Activated naive CD8-positive, alpha-beta T cell treated with anti-CD3 and anti-CD28 coated beads, Interleukin-2, amount 10 ng/mL, durations not matched to agents 7 days and 5 days (primary cell): ENCODE measurements at places on chromosomes 13 and 19.

DNA sequence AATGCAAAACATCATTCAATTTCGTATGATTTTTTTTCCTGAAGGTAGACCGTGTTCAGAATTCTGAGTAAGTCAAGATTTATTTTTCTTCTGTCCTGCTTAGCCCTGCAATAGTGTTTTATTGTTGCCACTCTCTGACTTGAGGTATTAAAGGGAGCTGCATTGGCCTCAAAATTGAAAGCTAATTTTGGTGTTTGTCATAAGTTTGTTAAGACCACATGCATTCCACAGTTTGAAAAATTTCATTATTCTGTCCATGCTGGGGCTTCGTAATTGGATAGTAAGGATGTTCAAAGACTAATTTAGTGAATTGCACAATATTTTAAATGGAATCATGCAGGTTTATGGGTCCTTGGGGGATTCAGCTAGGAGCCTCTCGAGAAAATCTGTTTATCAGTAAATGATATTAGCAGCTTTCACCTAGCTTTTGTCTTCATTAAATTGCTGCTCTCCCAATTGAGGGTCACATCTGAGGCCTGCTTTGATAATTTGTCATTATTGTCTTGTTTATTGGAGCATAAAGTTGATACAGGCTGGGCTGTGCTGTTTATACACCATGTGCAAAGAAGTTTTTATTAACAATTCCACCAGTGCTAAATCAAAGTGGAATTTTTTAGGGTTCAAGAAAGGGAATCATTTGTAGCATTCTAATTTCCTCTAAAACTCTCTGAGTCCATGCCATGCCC lies 339.8 kb upstream of the OBI1 start:
- DNase-seq, result no peak

DNA sequence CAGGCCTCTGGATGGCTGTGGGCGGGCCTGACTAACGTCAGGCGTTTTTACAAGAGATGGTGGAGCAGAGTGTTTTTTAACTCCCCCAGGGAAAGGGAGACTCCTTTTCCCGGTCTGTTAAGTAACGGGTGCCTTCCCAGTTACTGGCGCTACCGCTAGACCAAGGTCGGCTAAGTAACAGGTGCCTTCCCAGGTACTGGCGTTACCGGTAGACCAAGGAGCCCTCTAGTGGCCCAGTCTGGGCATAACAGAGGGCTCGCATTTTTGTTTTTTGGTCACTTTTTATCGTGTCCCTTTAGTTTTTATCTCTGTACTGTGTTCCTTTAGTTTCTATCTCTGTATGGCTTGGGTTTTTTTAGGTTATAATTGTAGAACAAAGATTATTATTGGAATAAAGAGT lies 10.0 kb downstream of the ZNF383 start:
- DNase-seq, result no peak

DNA sequence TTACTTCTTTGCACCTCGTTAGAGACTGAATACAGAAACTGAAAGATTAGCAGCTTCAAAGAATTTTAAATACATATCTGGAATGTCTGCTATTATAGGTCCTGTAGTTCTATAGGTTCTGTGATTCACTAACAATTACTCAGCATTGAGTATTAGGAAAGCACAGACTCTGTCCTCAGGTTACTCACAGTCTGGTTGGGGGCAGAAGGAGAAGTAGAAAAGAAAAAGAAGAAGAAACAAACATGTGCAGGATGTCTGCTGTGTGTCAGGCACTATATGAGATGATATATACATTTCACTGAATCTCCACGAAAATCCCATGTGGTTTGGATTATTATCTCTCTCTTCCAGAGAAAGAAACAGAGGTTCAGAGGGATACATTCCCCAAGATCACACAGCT lies 40.1 kb downstream of the SERTM1 start:
- DNase-seq, result no peak

DNA sequence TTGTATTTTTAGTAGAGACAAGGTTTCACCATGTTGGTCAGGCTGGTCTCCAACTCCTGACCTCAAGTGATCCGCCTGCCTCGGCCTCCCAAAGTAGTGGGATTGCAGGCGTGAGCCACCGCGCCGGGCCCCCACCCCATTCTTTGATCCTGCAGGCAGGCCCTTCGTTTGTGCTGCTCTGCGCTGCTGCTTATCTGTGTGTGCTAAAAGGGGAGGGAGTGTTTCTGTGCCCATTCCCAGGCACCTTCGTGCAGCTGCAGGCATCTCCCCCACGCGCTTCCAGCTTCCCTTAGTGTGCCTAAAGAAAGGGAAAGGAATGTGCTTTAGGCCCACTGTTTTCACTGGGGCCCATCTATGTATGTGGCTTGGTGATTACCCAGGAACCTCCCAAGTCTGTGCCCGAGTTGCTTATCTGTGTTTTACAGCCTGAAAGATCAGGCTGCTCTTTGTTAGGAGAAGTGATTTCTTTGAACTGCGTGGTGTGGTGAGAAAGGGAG lies 27.2 kb downstream of the EPN1 start:
- peak; percentile 17 for DNase-seq

DNA sequence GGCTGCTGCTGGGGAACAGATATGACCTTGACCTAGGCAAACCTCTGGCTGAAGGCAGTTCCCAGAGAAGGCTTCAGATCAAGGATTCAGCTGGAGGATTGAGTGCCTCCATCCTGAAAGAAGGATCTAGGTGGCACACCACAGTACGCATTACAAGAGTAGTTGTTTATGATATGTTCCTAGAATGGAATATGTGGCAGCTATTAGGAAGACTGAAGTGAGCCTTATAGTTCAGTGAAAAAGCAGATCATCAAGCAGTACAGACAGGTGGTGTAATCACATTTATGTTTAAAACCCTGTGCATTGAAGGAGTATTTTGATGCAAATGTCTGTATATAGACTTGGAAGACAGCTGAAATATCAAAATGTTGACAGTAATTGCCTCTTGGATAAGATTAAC lies 116.0 kb downstream of the ZAR1L start:
- no peak for DNase-seq

- DNase-seq, result no peak
These were observed 401.7 kb downstream of the IRS2 start for GRCh38 chr13:109384491-109385241.

DNA sequence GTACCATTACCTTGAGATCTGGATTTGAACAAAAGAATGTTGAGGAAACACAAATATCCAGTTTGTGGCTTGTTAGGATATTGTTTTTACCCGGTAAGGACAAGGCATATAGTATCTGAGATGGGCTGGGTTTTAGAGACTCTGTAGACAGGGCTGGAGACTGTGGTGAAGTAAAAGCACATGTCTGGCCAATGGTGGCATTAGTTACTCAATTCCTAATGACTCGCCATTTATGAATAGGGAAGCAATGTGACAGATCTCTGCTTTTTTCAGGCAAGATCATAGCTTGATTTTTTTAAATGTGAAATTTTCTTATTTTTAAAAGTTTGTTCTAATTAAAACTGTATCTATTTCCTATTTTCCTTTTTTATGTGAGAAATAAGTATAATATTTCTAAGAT lies 371.1 kb upstream of the SPRY2 start:
- no peak for DNase-seq

DNA sequence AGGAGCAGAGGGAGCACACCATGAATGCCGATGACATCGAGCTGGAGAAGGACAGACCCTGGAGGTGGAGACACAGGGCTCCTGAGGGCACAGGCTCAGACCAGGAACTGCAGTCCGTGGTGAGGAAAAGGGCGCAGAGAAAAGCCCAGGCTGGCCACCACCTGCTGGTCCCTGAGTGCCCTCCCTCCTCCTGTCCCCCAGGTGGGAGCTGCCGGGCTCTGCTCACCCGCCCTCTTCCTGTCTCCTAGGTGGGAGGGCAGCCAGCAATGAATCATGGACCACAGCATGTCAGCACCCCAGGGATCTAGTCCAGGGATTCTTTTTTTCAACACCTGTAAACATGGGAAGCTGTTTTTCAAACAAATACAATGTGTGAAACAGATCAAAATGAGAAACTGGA lies 94.6 kb upstream of the ARHGEF7 start:
- no peak for DNase-seq

DNA sequence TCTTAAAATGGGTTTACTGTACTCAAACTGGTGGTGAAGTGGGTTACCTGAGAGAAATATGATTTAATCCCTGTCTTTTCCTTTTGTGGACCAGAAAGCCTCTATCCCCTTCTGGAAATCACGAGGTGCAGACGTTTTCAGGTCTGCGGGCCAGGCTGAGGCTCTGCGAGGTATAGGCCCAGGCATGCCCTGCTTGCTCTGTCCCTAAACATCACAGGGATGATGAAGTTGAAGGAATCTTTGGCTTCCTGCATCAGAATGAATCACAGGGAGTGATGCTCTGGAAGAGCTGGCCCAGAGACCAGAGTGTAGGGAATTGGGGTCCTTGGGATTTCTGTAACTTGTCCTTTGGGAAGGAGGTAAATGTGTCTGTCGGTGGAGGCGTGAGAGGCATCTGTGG lies 18.4 kb upstream of the CHST8 start:
- no peak for DNase-seq

- no peak for DNase-seq
These were observed 65.1 kb upstream of the RANBP3 start for GRCh38 chr19:6042776-6043726.

GRCh38 chr13:29266756-29267733 lies 328.4 kb downstream of the SLC7A1 start:
- DNase-seq, result no peak

DNA sequence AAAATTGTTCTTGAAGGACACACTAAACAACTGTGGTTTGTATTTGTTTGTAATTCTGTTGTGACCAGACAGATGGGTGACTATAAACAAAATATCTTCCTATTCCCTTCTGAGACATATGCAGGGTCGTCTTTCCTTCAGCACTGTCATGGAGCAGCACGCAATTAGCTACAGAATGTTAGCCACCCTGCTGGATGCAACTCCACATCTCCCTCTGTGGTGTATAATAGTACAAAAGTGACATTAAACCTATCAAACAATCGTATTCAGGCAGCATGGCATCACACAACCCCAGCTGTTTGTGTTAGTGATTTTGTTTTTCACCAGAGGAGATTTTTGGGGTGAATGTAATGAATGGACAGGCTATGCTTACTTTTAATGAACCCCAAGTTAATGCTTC lies 146.2 kb downstream of the GPC6 start:
- no peak for DNase-seq

- no peak for DNase-seq
These were observed 29.0 kb upstream of the SLITRK6 start for GRCh38 chr13:85828094-85828684.

GRCh38 chr19:1864480-1865171 lies 1.2 kb upstream of the KLF16 start:
- DNase-seq, result peak; percentile 80

GRCh38 chr13:85799097-85799582 lies at the start of gene SLITRK6:
SLITRK6 (minus strand) TSS chr13:85799419; CDS start chr13:85796508, 2,911 bp downstream.
- no peak for DNase-seq

- DNase-seq, result no peak
These were observed 4.9 kb downstream of the FXYD3 start for GRCh38 chr19:35120492-35120891.

- no peak for DNase-seq
These were observed 3.7 kb upstream of the ZNF441 start for GRCh38 chr19:11763117-11763516.

- peak; percentile 69 for DNase-seq
These were observed 3.0 kb downstream of the HPN start for GRCh38 chr19:35044317-35045117.

- DNase-seq, result no peak
These were observed 986.0 kb upstream of the SPRY2 start for GRCh38 chr13:81326913-81327312.

- no peak for DNase-seq
These were observed 287.3 kb upstream of the MAB21L1 start for GRCh38 chr13:35763782-35764123.

DNA sequence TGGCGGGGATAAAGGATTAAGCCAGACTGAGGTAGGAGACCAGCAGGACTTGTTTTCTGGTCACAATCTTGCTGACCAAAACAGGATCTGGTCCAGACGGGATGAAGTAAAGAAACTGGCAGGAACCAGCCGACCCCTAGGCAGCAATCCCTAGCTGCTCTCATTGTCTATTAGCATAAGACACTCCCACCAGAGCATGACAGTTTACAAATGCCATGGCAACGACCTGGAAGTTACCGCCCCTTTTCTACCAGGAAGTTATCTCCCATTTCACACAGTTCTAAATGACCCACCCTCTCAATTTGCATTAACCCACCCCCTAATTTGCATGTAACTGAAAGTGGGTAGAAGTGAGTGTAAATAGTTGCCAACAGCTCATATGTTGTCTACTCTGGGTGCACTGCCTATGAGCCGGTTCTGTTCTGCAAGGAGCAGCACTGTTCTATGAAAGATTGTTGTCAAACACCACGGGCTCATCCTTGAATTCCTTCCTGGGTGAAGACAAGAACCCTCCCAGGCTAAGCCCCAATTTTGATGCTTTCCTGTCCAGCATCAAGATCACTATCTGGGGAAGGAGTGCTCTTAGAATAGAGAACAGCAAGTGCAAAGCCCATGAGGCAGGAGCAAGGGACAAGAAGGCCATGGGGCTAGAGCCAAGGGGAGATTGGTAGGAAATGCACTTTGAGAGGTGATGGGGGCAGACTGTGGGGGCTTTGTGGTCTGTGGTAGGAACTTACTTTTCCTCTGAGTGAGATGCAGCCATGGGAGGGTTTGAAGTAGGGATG lies 13.9 kb upstream of the FBXO27 start:
- no peak for DNase-seq

DNA sequence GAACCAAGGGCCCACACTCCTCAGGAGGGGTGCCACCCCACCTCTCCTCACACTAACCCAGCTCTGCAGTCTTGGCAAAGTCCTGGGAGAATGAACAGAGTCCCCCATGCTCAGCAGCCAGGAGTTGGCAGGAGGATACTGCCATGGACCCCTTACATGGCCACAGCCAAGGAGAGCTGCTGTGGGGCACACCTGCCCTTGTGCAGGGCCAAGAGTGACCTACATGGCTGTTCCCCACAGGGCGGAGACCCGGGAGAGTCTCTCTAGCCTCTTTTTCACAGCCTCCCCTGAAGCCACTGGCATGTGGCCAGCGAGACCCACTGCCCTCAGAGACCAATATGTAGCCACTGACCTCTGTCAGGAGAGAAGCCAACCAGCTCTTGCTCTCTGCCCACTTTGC lies 45.9 kb upstream of the VSTM2B start:
- no peak for DNase-seq

GRCh38 chr19:58170860-58171259 lies 12.0 kb upstream of the ZNF274 start:
- no peak for DNase-seq

DNA sequence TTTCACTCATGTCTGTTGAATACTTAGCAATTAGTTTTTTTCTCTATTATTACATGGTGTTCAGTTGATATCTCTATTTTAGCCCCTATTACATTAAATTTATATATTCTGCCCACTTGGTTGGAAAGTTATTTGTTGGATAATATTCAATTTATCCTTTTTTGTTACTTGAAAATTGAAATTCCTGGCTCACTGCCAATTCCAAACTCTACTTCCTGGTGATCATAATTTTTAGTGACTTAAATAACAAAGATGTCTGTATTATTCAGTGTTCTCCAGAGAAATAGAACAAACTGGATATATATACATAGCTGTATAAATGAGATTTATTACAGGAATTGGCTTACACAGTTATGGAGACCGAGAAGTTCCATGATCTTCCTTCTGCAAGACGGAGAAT lies 93.6 kb downstream of the GPC5 start:
- no peak for DNase-seq

- DNase-seq, result no peak
These were observed 5.0 kb upstream of the PDS5B start for GRCh38 chr13:32581177-32581786.
